Cortex of kidney (tissue), 1 donor: ENCODE measurements at places on chromosomes 1 and 21.

- DNase-seq = no peak
Measured at GRCh38 chr1:21782349-21782867, 541 bp downstream of the USP48 start.

- DNase-seq = no peak
Measured at GRCh38 chr1:168863772-168864171, 134.8 kb upstream of the DPT start.

GRCh38 chr1:23035823-23036452 lies 16.7 kb downstream of the KDM1A start:
- DNase-seq = no peak

DNA sequence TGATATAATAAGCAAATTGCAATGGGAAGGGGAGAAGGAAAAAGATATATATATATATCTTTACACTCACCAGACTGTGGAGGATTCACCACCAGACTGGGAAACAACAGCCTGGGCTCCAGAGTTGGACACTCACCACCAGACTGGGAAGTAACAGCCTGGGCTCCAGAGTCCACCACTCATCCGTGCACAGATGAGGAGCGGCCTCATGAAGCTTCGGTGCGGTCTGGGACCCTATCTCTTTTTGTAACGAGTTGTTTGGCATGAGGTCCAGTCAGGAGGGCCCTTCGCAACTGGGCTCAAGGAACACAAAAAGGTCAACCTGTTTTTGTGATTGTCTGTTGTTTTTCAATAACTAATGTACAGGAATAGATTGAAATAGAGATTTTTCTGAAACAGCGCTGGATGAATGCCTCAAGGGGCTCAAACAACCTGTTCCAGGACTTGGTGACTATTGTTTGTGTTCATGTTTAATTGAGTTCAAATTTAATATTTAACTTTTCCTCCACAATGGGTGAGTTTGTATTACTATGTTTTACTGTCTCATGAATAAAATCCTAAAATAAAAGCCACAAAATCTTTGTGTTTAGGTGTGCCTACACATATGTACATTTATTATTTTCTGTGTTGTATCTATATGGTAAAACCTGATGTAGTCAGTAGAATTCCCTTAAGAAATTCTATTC lies 40.1 kb downstream of the S100A10 start:
- no peak for DNase-seq

DNA sequence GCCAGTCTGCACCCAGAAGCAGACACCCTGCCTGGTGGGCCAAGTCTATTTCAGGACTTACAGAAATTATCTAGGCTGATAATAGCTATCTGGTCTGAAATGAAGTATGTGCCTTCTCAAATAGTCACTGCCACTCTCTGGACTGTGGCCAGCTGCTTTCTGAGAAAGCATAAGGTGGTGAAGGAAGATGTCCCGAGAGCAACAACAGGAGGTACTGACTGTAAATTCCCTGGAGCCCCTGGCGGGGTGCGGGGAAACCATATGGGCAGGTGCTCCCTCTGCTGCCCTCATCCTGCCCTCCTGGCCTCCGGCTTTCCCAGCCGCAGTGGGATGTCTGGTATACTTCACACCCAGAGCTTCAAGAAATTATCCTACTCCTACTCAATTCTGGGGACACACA lies 86.8 kb downstream of the TGFBR3 start:
- no peak for DNase-seq

DNA sequence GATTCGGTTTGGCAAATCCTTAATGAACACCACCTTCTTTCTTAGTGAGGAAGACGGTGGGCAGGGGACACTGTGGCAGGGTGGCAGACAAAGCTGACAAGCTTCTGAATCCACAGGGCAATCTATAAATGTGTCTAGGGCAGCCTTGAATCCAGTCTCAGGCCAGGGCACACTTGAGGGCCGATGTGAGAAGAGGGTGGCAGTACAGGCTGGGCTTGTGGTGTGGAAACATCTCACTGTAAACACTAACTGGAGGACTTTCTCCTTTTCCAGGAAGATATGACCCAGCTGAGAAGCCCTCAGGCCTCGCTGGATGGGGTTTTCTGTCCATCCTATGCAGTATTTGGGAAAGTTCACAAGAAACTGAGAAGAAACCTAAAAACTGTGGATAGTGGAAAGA lies 46.5 kb downstream of the PKP1 start:
- no peak for DNase-seq

DNA sequence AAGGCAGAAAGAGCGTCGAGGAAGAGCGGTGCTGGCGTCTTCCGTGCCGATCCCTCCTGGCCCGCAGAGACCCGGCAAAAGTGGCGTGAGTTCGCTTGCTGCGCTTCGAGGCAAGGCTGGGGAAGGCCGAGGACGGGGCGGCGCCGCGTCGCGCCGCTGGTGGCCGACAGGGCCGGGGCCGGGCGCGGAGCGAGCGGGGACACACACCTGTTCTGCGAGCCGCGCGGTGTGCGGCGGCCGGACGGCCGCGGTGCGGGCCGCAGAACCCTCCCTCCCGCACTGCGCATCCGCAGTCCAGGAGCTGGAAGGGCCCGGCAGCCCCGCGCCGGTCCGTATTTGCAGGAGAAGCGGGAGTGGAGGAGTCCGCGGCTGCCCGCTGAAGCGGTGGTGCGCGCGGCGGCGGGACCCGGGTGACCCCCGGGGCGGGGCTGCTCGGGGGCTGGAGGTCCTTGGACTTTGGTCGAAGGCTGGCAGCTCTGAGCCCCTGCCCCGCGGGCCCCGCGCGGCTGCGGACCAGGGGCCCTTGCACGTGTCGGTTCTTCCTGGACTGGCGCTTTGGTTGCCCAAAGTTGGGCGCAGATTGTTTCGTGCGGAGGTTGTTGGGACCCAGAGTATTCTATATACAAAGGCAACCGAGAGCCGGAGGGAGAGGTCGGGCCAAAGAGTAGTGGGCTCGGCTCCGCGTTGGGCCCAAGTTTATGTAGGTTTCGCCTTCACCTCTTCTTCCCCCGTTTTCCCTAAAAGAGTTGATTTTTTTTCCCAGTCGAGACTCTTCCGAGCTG lies 2.6 kb downstream of the RNF220 start:
- no peak for DNase-seq

GRCh38 chr1:6037338-6037762 lies 8.3 kb upstream of the KCNAB2 start:
- no peak for DNase-seq

DNA sequence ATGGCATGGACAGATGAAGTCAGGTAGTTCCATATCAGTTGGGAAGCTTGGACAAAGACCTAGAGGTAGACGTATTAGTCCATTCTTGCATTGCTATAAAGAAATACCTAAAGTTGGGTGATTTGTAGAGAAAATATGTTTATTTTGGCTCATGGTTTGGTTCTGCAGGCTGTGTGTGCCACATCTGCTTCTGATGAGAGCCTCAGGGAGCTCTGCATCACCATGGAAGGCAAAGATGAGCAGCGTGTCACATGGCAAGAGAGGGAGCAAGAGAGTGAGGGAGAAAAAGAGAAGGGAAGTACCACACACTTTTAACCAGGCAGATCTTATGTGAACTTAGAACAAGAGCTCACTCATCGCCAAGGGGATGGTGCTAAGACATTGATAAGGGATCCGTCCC lies 9.0 kb downstream of the TSACC start:
- DNase-seq = no peak

GRCh38 chr1:77536813-77537212 lies 145.6 kb downstream of the ZZZ3 start:
- DNase-seq = no peak

GRCh38 chr1:63836830-63837229 lies 63.0 kb downstream of the ROR1 start:
- DNase-seq = no peak

DNA sequence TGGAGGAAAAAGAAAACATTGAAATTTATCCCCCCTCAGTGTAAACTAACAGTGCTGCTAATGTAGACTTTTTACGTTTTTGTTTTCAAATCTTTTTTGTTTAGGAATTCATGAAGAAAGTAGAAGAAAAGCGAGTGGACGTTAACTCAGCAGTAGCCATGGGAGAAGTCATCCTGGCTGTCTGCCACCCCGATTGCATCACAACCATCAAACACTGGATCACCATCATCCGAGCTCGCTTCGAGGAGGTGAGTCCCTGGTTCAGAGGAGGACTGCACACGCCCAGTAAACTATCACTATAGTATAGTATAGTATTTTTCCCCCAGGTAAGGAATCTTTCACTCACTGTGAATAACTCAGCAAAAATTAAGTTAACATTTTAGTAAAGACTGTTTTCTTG lies 37.8 kb upstream of the BMP8A start:
- no peak for DNase-seq

- no peak for DNase-seq
Measured at GRCh38 chr1:118826669-118827068, 161.5 kb downstream of the TBX15 start.

DNA sequence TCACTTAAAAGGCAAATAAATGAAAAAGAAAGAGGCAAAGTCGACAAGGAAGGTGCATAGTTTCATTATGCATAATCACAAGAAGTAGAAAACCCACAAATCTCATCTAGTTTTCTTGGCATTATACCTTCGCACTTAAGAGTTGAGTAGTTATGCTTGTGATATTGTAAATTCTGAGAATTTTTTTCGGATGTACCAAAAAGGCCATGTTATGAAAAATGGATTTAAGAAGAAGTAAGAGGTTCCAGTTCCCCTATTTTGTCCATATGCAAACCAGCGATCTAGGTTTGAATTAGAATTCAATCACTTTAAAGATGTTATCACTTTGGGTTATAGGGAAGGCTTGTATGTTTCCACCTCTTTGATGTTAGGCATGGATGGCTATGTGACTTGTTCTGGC lies 7.9 kb upstream of the ERICH3 start:
- DNase-seq = no peak

GRCh38 chr1:21539933-21540332 lies 30.7 kb downstream of the ALPL start:
- DNase-seq = no peak

GRCh38 chr1:199837321-199837720 lies 190.2 kb upstream of the NR5A2 start:
- no peak for DNase-seq

DNA sequence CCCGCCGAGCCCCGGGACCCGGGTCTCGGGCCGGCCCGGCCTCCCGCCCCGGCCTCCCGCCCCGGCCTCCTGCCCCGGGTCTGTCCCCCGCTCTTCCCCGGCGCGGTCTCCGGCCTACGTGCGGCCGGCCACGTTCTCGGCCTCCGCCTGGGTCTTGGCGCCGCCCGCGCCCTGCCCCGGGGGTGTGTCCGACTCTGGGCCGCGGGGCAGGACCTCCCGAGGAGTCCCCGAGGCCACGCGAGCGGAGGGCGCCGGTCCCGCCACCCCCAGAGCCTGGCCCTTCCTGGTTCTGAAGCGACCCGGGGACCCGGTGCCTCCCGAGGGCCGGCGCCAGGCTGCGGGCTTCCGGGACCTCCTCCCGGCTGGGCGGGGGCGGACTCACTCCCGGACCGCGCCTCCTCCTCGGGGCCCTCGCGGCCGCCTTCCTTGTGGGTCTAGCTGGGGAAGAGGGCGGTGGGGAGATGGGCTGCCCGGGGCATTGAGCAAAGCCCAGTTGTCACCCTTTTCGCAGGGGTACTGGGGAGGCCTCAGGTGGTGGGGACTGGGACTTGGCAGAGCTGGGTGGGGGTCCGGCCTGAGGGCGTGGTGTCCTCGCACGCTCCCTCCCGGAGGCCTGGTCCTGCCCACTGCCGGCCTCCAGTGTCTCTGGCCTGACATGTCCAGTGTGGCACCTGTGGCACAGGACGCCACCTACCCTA lies 558 bp downstream of the PFKL start:
- no peak for DNase-seq

DNA sequence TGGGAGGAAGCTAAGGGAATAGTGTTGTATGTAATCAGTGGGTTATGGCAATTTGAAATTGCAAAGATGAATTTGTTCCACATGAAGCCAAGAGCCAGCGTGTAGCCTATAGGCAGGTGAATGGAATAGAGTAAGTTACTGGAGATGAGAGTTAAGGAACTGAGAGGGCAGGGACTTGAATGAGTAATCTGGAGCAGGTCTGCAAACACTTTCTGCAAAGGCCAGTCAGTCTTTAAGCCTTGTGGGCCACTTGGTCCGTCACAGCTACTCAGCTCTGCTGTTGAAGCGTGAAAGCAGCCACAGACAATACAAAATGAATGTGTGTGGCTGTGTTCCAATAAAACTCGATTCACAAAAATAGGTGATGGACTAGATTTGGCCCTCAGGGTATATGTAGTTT lies 29.2 kb downstream of the SZT2 start:
- no peak for DNase-seq
